ENCODE measurements at places on chromosomes 5 and 9.

GRCh38 chr5:35671541-35672295, 54.1 kb downstream of the SPEF2 start:
- no peak for DNase-seq

DNA sequence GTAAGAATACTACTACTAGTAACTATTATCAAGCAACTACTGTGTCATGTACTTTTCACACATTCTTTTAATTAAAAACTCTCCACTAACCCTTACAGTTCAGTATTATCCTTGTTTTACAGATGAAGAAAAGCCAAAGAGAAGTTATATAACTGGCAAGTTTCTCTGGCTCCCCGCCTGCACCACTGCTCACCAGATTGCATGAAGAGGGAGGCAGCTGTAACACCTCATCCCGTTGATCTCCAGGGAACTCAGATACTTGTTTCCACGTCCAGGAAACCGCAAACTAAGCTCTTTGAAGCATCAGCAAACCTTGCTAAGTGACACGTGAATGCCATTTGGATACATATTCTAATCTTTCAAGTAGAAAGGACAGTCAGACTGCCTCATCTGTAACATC, 70.3 kb downstream of the RIGI start:
- DNase-seq, result no peak

- no peak for DNase-seq
Measured at GRCh38 chr9:131578731-131579504, 33.6 kb downstream of the PRRT1B start.

GRCh38 chr5:37721447-37721871, 118.4 kb downstream of the GDNF start:
- no peak for DNase-seq

DNA sequence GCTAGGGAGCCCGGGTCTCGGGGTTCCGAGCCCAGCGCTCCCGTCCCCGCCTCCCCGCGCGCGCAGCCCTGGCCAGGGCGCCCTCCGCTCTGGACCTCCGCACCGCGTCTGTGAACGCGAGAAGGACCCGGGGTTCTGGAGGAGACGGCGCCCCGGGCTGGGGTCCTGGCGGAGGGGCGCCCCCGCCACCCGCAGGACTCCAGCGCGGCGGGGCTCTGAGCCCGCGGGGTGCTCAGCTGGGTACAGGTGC, 431 bp downstream of the TMOD1 start:
- no peak for DNase-seq

DNA sequence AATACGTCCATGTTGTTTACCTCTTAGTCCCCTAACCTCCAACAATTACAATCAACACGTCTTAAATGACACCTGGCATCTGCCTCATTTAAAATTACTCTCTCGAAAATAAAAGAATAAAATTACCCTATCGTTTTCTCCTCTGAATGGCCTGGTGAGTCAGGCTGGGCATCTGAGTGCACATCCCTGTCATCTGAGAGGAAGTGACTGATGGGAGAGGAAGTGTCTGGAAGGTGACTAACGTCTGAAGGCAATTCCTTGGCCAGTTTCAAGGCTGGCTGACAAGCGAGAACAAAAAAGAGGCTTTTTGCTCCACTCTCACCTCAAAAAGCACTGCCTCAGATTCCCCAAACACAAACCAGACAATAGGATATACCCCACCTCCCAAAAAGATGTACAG, 57.7 kb downstream of the MAPKAP1 start:
- no peak for DNase-seq

- no peak for DNase-seq
Measured at GRCh38 chr5:139038613-139039305, 159.4 kb downstream of the SIL1 start.

GRCh38 chr5:15516486-15516885, 16.5 kb downstream of the FBXL7 start:
- DNase-seq, result no peak

DNA sequence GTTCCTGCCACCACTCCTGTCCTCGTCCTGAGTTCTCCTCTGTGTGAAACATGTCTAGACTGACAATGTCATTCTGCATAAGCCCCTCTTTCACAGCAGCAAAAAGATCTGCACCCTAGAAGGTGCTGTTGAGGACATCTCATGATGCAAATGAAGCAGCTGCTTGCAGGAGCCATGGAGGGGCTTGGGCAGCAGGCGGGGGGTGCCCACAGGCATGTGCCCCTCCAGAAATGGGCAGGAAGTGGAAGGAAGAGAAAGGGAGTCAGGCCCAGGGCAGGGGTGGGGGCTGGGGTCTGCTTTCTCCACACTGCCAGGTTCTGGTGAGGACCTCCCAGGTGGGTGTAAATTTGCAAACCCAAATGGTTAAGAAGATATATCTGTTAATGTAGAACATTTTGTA, 54.5 kb upstream of the KCNMB1 start:
- no peak for DNase-seq

GRCh38 chr5:78819707-78820106, 165.4 kb downstream of the ARSB start:
- no peak for DNase-seq

DNA sequence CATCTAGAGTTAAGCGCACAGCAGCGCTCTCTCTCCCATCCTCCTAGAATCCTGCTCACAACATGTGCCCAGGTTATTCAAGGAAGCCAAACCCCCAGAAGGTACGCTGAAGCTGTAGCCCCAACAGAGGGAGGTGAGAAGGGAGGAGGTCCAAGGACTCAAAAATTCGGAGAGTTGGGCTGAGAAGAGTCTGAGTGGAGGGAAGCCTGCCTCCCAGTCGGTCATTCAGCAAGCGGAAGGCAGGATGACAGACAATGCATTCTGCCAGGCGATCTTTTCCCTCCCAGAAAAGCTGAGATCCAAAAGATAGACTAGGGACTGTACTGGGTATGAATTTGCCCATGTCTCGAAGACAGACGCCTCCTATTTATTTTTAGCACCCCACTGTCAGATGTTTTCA, 189.2 kb downstream of the FRMD3 start:
- no peak for DNase-seq

- DNase-seq, result peak; percentile 12
Measured at GRCh38 chr9:37415011-37415719, 7.3 kb upstream of the GRHPR start.

GRCh38 chr9:72826996-72827949, 125.6 kb downstream of the ALDH1A1 start:
- DNase-seq, result no peak

DNA sequence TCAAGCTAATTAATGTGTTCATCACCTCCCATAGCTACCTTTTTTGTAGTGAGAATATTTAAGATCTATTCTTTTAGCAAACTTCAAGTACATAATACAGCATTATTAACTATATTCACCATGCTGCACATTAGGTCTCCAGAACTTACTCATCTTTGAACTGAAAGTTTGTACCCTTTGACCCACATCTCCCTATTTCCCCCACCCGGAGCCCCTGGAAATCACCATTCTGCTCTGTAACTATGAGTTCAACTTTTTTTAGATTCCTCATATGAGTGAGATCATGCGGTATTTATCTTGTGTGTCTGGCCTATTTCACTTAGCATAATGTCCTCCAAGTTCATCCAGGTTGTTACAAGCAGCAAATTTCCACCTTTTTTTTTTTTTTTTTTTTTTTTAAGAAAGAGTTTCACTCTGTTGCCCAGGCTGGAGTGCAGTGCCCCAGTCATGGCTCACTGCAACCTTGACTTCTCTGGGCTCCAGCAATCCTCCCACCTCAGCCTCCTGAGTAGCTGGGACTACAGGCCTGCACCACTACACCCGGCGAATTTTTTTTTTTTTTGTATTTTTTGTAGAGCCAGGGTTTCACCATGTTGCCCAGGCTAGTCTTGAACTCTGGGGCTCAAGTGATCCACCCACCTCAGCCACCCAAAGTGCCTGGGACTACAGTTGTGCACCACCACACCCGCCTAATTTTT, 100.4 kb upstream of the SAP30L start:
- no peak for DNase-seq

GRCh38 chr5:28369418-28369817, 1331.0 kb upstream of the CDH9 start:
- no peak for DNase-seq

DNA sequence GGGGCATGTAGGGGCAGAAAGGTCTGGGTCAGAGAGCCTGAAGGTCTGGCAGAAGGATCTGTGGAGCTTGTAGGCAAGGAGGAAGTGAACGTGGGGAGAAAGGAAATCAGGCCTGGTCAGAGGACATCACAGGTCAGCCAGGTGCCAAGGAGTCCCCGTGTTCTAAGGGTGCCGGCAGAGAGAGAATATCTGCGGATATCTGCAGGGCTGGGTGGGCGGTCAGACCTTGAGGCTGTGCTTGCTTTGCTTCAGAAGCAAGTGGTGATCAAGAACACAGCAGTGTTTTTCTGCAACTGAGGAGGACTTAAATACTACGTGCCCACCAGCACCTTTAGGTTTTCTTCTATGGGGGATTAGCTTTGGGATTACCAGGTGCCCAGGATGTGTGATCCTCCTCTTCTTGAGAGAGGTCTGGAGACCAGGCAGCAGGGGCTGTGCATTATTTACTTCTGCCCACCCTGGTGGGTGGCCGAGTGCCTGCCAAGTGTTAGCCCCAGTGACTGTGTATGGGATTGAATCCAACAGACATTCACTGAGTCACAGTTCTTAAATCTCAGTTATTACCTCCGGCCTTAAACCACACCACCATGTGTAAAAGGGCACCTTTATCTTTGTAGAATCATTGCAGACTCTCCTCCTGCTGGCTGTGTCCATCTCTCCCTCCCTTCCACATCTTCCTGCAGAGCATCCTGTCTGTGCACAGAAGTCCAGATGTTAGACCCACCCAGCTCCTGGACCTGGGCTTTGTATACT, 12.5 kb upstream of the SHB start:
- DNase-seq, result no peak

DNA sequence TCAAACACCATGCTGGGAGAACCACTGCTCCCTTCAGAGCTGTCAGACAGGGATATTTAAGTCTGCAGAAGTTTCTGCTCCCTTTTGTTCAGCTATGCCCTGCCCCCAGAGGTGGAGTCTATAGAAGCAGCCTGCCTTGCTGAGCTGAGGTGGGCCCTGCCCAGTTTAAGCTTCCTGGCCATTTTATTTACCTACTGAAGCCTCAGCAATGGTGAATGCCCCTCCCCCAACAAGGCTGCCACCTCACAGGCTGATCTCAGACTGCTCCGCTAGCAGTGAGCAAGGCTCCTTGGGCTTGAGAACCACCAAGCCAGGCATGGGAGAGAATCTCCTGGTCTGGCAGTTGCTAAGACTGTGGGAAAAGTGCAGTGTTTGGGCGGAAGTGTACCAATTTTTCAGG, 205.5 kb upstream of the PTGER4 start:
- no peak for DNase-seq

- no peak for DNase-seq
Measured at GRCh38 chr5:16759147-16759773, 142.5 kb upstream of the RETREG1 start.

GRCh38 chr5:5335700-5336264, 86.7 kb upstream of the ICE1 start:
- no peak for DNase-seq

DNA sequence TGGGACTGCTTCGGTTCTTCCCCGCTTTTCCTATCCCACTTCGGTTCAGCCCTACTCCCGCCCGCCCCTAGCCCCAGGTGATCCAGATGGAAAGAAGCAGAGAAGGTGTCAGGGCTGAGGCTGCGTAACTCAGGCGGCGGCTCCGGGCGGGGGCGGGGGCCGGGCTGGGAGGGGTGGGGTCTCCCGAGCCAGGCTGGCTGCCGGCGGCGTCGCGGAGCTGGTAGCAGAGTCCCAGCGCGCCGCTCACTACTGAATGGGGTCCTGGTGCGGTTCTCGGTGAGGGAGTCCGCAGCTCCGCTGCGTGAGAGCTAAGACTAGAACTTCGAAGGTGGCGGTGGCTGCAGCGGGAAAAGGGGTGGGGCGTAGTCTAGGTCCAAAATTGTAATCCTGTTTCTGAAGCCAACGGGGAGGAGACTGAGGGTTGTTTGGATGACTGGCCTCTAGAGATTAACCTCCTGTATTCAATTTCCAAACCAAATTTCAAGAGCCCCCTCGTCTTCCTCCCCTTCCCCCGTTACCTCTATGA, 1.4 kb downstream of the PRR16 start:
- no peak for DNase-seq

- DNase-seq, result no peak
Measured at GRCh38 chr9:97276310-97276852, 31.1 kb upstream of the CCDC180 start.

- DNase-seq, result no peak
Measured at GRCh38 chr9:111069183-111069582, 30.9 kb upstream of the LPAR1 start.

GRCh38 chr5:1950096-1950707, 67.5 kb upstream of the IRX4 start:
- DNase-seq, result no peak

DNA sequence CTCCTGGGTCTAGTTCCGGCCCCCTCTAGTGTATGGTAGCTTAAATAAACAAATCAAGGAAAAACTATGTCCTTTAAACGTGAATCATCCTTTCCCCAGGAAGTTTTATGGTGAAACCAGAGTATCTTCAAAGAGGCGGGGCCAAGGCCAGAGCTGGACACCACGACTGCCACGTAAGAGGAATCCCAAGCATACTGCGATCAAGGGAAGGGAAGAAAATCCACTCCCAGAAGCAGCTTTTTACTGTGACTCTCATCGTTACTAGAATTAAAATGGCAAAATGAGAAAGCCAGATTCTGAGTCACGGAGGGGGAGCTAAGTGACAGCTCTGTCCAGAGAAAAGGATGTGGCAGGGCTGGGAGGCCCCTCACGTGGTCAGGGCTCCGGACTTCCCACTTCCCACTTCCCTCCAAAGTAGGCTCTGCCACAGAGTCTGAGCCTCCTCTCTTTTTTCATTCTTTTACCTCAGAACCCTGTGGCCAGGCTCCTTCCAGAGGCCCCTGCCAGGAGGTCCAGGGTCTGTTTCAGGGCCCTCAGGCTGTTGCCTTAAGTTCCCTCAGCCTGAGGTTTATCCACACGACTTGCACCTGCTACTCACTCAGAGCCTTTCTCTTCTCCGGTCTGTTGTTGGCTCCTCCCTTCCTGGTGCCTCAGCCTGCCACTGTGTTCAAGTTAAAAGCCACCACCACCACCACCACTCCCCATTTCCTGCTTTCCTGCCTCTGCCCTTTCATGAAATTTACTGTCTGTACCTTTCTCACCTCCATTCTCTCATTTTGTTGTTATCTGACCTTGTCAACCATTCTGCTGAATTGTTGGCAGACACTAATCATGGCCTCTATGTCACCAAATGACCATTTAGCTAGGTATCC, 1.4 kb upstream of the GLRX start:
- no peak for DNase-seq

DNA sequence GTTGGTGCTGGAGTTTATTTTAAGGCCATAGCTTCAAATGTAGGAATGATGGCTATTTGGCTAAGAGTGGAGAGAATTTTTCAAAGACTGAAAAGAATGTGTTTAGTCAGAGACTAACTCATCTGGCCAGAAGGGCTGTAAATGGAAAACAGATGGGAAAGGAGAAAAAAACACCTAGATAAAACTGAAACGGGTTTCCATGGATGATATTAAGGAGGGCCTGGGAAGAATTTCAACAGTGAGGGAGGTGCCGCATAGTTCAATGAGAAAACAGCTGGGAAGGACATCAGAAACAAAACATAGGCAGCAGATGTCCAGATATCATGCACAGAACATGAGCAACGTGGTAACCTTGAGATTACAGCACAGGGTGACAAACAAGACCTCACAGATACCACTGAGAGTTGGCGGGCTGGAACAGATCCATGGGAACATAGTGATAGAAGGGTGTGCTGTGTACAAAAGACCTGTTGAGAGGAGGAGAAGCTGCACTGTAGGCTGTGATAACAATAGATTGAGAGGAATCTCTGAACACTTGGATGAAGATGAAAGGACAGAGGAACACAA, 31.2 kb upstream of the RAD23B start:
- no peak for DNase-seq
